Stimulated activated CD4-positive, alpha-beta T cell treated with anti-CD3 and anti-CD28 coated beads, Interleukin-2, amount 100 ng/mL, for 4 hours (primary cell): ENCODE measurements at places on chromosomes 7 and 10.

GRCh38 chr10:55024713-55025112 lies 223.7 kb upstream of the PCDH15 start:
- DNase-seq: no peak

- no peak for DNase-seq
These were observed 140.7 kb downstream of the PFKFB3 start for GRCh38 chr10:6343305-6344010.

DNA sequence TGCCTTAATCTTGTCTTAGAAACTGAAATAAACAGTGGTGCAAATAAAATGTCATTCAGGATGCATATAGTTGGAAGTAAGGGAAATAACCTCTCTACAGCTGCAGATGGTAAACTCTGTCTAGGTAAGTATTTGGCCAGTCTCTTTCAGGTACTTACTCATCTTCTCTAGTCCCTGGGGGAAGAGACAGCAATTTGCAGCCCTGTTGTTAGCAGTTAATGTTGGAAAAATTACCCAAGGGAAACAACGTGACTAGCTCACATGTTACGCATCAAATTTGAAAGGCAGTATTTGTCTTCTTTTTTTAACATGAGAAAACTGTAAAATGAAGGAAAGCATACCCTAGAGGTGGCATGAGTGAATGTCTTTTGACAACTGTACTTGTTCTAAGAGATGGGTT lies 3.2 kb upstream of the HUS1 start:
- no peak for DNase-seq

DNA sequence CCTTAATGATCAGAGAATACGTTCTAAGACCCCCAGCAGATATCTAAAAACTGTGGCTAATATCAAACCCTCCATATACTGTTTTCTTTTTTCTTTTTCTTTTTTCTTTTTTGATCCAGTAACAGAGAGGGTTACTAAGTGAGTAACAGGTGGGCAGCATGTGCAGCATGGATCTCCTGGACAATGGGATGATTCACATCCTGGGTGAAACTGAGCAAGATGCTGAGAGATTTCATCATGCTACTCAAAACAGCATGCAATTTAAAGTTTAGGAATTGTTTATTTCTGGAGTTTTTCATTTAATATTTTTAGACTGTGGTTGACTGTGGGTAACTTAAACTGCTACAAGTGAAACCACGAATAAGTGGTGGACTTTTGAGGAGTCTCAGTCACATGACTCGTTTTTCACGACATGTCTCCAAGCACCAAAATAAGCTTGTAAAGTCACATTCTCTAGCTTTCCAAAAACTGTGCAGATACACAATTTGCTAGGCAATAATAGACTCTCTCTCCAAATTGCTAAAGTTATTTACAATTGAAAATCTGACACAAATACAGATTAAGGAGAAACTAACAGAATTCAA lies 716.2 kb downstream of the NXPH1 start:
- DNase-seq: no peak

GRCh38 chr10:23676296-23676695 lies 237.4 kb downstream of the OTUD1 start:
- DNase-seq: no peak

DNA sequence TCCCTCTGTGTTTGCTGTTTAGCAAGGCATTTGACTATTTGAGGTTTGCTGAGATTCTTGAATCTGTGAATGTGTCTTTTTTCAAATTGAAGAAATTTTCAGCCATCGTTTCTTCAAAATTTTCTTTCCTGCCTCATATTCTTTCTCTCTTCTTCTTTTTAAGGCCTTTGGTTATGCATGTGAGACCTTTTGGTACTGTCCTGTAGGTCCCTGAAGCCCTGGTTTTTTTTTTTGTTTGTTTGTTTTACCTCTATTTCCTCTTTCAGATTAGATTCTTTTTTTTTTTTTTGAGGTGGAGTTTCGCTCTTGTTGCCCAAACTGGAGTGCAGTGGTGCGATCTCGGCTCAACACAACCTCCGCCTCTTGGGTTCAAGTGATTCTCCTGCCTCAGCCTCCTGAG lies 45.3 kb downstream of the MLLT10 start:
- no peak for DNase-seq

DNA sequence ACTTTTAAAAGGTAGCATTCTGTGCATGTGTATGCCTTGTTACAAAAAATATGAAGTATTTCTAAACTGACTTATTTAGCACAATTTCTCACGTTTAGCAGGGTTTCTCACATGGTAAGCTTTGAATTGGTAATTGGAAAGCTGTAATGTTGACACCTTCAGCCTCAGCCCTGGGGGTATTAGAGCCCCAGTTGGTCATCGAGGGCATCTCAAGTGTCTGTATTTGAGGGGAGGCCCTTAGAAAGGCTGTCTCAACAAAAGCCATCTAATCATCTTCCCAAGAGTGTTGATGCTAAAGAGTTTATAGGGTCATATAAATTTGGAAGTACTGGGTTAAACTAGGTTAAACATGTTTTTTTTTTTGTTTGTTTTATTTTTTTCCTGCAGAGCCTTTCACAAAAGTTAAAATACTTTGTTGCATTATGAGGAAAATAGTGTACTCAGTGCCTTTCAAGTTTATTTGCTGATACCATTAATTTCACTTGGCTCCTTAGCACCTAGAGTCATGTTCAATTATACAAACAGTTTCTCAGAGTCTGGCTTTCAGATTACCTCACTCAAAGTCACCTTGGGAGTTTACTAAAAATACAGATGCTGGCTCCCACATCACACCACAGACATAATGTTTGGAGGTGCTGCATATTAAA lies 134.0 kb downstream of the CD36 start:
- DNase-seq: no peak

- no peak for DNase-seq
These were observed 16.7 kb downstream of the GPER1 start for GRCh38 chr7:1104516-1105179.

DNA sequence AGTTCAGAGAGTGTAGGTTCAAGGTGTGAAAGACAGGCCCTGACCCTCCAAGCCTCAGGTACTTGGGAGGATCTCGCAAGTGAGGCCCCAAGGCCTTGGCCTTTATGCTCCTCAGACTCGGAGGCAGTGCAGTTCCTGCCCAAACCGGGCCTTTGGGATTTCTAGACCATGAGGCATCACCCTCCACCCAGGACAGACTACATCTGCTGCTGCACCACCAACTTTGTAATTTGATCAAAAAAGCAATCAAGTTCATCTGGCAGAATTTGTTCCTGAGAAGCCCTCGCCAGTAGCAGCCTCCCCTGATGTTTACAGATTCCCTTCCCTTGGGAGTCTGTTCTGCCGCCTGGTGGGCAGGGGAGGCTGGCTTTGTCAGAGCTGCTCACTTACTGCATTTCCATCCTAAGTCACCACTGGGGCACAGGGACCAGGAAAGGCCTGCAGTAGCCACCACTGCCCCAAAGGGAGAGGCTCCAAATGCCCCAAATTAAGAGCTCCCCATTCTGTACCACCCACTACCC lies 2.1 kb downstream of the CAMK2G start:
- no peak for DNase-seq

DNA sequence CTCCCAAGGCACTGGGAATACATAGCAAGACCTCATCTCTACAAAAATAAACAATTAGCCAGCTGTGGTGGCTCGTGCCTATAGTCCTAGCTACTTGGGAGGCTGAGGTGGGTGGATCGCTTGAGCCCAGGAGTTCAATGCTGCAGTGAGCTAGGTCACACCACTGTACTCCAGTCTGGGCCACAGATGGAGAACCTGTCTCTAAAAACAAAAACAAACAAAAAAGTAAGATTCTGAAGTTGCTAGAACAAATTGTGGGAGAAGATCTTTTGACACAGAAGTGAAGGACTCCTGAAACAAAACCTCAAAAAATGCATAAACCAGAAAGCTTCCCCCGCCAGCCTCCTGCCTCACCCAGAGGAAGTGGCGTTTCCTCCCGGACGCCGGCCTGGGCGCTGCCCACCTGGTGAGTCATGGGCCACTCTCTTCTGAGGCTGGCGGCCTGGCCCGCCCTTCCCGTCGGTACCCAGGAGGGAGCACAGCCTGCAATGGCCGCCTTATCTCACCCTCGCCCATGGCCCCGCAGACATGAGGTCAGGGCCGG lies 25.4 kb upstream of the ELN start:
- no peak for DNase-seq

DNA sequence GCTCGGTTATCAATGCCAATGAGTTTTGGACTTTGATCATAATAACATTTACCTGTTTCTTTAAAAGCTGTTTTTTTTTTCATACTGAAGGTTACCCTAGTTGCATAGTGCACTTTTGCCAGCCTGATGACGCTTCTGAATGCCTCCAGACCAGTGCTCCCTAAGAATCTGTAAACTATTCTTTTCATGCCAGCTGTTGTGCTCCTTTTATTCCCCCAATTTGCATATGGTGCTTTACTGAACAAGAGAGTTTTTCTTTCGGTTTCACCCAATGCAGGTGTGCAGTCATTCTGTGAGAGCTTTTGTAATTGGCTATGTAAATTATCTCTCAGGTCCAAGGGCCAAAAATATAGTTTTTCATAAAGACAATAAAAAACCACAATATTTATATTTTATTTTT lies 48.1 kb upstream of the GLCCI1 start:
- no peak for DNase-seq

DNA sequence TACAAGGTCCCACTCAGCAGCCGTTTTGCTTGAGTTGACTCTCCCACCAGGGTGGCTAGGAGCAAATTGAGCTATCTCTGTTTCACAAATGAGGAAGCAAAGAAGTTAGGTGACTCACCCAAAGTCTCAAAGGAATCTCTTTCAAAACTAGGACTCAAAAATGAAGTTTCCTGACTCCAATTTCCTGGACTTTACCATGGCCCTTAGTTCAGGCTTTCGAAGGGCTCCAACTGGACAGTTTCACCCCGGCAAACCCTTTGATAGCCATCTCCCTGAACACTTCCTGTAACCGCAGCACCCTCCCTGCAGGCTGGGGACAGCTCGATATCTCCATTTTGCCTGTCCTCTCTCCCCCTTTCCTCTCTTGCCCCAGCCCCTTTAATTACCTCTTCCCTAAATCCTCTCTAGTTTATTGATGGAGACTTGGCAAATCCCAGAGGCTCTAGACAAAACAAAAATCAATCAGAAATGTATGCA lies 4.7 kb upstream of the AFAP1L2 start:
- DNase-seq: no peak

DNA sequence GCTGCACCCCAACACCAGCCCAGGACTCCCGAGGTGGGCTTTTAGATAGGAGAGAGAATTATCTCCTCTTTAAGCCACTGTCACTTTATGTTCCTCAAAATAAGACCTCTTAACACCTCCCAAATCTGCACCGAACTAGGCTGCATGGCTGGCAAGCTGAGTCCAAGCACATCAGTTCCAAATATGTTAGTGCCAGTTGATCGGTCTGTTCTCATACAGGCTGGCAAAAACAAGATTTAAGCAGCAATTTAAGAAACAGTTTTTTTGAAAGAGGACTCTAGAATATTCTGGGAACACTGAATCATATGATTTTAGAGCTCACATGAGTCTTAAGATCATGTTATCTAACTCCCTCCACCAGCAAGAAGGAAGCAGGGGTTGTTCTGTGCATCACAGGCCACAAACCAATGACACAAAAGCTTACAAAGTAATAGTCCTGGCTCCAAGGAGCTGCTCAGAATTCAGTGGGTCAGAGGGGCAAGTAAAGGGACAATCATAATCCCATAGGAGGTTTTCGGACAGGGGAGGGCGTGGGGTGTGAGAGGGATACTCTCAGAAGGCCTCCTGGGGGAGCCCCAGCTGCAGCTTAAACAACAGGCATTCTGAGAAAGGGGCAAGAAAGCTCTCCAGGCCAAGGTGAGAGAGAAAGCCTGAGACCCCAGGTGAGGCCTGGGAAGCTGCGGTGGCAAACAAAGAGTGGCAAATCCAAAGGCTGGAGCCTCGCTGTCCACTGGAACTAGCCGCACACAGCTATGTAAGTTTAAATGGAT lies 7.1 kb downstream of the COBL start:
- no peak for DNase-seq

GRCh38 chr10:47309408-47310089 lies 9.6 kb downstream of the GDF10 start:
- DNase-seq: no peak

DNA sequence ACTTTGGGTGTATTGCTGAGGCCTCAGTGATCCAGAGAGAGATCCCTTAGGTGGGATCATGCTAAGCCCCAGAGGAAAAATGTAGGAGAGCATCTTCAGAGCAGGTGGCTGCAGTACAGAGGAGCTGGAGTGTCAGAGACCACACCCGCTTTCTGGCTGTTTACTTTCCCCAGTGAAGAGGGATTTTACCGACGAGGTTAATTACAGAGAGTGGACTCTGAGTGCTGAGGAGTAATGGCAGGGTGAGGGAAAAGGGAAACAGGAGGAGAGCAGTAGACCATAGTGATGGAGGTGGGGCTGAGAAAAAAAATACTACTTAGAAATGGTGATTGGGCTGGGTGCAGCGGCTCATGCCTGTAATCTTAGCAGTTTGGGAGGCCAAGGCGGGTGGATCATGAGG lies 43.3 kb upstream of the HBP1 start:
- DNase-seq: no peak

GRCh38 chr7:73983437-73984164 lies 44.4 kb upstream of the ELN start:
- no peak for DNase-seq

DNA sequence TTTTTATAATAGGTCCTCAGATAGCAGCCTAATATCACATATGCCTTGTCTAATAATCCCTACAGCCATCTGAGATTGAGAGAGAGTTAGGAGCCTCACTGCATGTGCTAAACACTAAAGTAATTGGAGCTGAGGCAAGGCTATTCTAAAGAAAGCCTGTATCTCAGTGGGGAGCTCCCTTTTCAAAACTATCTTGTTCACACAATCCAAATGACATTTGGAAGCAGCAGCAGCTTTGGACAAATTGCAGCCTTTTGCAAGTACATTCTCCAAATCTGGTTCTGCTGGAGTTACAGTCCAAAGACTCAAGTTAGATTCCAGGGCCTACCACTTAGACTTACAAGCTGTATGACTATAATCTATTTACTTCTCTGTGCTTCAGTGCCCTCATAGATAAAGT lies 104.5 kb downstream of the MACC1 start:
- no peak for DNase-seq

DNA sequence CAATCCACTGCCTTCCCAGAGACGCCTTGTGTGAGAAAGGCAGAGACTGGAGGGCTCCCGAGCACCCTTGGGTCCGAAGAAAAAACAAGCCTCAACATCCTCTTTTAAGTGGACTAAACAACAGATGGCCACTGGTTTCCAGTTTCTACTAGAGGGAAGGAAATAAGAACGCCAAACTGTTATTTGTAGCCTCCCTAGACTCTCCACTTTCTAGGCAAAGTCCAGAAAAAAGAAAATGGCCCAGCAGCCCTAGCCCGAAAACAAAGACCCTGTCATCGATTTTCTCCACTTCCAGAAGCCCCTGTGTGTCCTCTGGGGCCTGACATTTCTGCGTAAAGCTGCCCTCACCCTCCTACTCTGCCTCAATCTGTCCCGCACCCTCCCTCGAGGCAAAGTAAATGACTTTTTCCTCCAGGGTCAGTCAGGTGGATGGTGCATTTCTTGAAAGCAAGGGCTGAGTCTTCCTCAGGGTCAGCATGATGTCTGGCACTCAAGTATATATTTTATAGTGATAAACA lies 6.0 kb downstream of the RGS10 start:
- no peak for DNase-seq

- DNase-seq: no peak
These were observed 9.4 kb upstream of the NRG3 start for GRCh38 chr10:81865581-81865980.
